ENCODE measurements at places on chromosomes 5 and 9. TPM values are rescaled to one million over a fixed set of nuclear protein-coding genes. Genes with fewer than 3 reads are reported as not detected.

GRCh38 chr5:56447232-56447631 lies 214.1 kb upstream of the ANKRD55 start:
- no peak for DNase-seq

DNA sequence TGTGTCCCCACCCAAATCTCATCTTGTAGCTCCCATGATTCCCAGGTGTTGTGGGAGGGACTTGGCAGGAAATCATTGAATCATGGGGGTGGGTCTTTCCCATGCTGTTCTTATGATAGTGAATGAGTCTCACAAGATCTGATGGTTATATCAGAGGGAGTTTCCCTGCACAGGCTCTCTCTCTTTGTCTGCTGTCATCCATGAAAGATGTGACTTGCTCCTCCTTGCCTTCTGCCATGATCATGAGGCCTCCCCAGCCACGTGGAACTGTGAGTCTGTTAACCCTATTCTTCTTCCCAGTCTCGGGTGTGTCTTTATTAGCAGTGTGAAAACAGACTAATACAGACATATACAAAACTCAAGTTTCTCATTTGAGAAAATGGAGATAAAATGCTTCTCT lies 139.3 kb downstream of the FBXL7 start:
- no peak for DNase-seq

The STPG3 gene
- not detected for total RNA-seq

DNA sequence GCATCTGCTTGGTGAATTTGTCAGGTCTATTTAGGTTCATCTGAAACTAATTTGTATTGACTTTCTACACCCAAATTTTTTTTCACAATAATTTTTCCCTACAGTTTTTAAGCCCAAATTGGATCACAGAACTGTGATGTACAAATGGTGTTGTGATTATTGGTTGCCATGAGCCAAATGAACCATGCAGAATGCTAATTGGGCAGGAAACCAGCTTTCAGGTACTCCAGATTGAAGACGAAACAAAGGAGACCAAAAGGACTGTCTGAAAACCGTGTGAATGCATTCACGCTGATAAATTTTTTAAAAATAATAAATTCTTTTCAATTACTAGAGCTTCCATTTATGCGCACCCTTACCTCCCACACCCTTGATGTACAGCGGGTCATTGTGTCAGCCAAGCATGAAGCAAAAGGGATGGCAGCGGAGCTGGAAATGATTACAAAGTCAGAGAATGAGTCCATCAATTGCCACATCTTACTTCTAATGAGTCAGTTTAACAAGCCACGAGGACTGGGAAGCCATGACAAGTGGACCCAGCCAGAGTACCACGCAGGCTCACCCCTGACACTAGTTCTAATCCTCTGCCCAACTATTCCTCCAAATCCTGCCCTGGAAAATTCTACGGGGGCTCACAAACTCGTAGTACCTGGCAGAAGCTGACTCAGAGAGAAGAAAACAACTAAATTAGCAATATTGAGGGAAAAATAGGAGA lies 66.5 kb downstream of the SEMA6A start:
- no peak for DNase-seq

DNA sequence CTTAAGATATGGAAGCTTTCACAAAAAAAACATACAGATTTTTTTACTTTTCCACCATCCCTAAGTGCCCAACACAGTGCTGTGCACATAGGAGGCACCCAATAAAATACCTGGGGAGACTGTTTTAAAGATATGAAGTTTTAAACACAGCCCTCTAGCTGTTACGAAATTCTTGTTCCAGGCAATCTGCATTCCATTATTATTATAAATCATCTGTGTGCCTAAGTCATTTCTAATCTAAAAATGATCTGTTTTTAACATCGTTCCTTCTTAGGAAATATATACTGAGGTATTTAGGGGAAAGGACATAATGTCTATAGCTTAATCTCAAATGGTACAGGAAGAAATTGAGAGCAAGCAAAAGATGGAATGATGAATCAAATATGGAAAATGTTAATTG lies 32.7 kb upstream of the ISCA1 start:
- DNase-seq = no peak

- DNase-seq = peak; percentile 66
Measured at GRCh38 chr5:175479125-175479881, 943 bp downstream of the SFXN1 start.

GRCh38 chr5:125011947-125012346 lies 265.5 kb upstream of the ZNF608 start:
- DNase-seq = no peak
